ENCODE measurements at places on chromosomes 4 and X.

DNA sequence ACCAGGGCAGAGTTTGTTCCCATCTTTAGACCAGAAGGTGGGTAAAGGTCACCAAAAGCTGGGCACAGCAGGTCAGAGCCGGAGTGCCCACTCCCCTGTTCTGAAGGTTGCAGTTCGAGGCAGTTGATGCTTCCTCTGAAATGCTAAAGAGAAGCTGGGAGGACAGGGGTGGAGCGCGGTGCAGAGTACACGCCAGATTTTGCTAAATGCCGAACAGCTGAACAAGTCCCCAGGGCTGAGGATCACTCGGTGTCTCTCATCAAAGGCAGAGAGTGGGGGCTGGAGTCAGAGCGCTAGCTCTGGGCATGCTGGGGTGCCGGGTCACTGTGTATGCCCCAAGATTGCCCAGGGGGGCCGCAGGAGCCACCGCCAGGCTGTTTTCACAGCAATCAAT lies 197.0 kb downstream of the BCOR start:
- peak; percentile 60 for DNase-seq

GRCh38 chr4:10611673-10612072 lies 72.9 kb downstream of the CLNK start:
- DNase-seq, result no peak

- DNase-seq, result no peak
These were observed 48.1 kb downstream of the RAB40AL start for GRCh38 chrX:102985192-102985591.

DNA sequence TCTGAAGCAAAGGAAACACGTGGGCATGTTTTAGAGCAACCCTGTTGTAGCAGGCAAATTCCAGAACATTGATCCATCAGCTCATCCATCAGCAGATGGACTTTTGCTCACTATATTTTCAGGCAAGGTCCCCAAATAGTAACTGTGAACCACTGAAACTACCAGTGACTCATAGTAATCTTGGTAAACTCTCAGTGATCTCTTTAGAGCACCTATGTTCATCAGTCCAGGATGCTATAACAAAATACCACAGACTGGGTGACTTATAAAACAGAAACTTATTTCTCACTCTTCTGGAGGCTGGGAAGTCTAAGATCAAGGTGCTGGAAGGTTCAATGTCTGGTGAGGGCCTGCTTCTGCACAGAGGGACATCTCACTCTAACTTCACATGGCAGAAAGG lies 28.9 kb upstream of the BTC start:
- no peak for DNase-seq

DNA sequence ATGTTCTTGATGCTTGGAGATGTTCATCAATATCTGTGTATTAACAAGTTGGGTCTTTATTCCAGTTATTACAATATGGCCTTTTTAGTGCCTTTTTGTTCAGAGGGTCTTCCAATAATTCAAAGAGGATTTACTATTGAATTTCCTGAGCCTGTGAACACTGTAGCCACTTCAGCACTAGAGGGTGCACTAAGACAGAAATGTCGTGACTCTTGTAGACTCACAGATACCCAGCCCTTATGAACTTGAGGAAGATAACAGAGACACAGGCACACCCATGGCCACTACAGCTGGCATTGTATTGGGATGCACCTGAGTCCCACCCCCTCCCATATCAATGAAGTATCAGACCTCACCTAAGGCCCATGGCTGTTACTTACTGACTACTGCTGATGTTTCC lies 54.4 kb upstream of the ACTRT1 start:
- DNase-seq, result peak; percentile 1

DNA sequence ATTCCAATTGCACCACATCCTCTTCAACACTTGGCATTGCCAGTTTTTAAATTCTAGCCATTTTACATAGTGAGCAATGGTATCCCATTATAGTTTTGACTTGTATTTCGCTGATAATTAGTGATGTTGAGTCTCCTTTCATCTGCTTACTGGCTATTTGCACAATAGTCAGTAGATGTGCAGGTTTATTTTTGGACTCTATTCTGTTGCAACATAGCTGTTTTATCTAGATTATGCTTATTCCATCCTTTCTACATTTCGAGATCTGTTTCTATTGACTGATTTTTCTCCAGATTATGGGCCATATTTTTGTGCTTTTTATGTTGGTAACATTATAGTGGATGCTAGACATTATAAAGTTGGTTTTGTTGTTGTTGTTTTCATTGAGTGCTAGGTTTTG lies 106.1 kb downstream of the WWC2 start:
- no peak for DNase-seq

DNA sequence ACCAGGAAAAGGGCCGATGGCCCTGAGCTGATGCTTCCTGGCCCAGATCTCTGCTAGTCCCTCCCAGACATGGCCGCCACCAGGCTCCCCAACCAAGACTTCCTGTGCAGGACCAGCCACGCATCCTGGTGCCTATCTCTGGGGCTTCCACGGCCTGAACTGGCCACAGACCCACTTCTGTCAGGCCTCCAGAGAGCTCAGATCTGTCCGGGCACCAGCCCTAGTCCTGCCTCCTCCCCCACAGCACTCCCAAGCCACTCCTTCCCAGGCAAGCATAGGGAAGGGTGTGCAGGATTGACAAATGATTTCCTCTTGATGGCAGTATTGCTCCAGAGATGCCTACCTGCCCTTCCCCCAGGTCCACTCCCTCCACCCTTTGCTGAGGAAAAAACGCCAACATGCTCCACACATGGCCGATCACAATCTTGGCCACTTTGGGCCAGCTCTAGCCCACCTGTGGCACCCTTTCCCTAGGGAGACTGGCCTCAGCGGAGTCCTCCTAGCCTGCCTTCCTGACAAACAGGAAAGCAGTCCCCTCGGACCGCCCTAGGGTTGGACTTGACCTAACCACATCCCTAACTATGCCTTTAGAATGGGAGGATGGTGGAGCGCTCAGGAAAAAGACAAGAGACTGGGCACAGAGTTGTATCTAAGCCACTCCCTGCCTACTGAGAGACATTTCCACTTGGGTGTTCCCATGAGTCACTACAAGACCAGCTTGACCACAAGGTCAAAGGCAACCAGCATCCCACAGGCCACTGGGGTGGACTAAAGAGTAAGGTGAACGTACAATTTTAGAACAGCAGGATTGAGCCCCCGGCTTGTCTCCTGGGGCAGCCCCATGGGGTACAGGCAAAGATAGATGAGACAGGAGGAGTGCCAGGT lies 277.5 kb upstream of the AGTR2 start:
- DNase-seq, result peak; percentile 32

DNA sequence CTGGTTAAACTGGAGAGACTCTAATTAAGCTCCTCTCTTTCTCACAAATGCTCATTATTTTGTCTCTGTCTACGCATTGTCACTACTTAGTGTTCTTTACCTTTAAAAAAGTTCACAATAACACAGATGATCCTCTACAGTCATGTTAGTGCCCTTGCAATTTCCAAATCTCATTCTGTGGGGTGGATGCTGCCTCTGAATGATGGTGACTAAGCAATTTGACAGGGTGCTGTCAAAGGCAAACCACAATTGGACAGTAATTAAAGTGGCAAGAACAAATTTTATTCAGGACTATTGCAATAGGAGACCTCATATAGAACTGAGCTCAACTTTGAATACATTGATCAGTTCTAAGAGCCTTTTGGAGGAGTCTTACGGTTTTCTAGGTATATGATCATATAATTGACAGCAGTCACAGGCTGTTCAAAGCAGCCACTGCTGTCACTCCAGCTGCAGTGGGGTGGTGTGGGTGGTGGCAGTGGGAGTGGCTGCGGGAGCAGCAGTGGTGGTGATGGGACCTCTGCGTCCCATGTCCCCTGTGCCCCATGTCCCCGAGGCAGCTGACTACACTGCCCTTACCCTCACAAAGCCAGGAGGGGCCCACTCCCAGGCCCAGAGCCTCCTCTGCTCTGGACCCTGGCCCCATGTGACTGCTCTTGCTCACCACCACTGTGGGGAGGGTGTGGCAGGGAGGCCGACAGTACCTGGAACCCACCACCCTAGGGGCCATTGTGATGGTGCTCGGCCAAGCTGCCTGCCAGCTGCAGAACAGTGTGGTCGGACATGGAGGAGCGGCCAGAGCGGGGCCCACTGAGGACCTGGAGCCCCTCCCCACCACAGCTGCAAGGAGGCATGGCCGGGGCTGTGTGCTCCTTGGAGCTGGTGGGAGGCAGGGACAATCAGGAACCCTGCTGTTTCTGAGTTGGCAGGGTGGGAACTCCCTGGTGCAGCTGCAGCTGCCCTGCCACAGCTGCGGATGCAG lies 30.4 kb upstream of the PAGE1 start:
- no peak for DNase-seq

GRCh38 chr4:153426207-153426885 lies 39.8 kb upstream of the TMEM131L start:
- DNase-seq, result no peak

- no peak for DNase-seq
These were observed 736 bp downstream of the IDS start for GRCh38 chrX:149504226-149504914.

- DNase-seq, result no peak
These were observed 26.7 kb upstream of the CRMP1 start for GRCh38 chr4:5919571-5919970.

- DNase-seq, result no peak
These were observed 8.8 kb downstream of the TMEM255A start for GRCh38 chrX:120302434-120302833.

DNA sequence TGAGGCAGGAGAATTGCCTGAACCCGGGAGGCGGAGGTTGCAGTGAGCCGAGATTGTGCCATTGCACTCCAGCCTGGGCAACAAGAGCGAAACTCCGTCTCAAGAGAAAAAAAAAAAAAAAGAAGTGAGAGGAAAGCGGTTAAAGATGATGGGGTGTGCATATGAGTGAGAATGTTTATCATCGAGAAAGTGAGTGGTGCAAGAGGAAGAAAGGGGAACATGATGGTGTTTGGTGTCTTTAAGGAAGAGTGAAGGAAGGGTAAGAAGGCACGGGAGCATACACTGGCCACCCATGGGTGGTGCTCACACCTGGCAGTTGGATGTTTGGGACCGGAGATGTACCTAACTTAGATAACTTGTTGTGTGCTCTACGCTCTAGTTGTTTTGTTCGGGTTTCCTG lies 62.2 kb downstream of the STOX2 start:
- DNase-seq, result no peak

DNA sequence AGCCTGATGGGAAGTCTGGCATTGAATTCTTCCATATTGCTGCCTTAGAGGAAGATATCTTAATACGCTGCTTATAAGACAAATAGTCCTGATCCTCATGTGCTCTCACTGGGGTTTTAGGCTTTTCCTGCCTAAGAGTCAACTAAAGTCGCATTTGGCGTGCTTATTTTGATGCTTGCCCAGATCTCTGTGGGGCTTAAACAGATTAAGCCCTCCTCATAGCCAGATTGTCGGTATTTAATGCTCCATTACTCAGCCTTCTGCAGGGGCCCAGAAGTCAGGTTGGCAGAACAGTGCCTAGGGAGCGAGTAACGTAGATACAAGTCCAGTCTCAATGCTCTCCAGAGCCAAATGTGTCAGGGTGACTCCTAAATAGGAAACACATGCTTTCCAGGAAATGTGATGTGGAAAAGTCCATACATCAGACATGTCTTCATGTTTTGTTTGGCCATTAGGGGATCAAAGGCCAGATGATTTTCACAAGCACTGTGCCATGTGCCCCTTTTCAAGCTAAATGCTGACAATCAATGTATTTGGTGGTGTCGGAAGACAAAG lies 262.8 kb downstream of the PRDM5 start:
- DNase-seq, result no peak

DNA sequence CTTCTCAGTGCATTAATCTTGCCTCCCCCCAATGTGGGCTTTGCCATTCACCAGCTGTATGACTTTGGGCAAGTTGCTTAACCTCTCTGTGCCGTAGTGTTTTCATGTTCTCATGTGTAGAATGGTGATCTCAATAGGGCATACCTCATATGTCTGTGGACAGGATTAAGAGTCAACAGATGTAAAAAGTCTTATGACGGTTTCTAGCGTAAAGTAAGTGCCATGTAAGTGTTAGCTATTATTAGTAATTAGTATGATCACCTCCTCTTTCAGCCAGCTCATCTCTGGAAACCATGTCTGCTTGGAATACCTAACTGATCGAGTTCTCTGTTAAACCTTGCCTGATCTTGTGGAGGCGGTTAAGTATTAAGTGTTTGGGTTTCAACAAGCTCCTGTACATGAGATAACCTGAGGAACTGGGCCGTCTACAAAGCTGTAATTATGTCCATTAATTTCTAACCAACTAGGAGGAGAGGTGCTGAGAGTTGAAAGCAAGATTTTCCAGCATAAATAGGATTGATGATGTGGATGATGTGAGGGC lies 66.3 kb downstream of the TSC22D3 start:
- DNase-seq, result no peak

DNA sequence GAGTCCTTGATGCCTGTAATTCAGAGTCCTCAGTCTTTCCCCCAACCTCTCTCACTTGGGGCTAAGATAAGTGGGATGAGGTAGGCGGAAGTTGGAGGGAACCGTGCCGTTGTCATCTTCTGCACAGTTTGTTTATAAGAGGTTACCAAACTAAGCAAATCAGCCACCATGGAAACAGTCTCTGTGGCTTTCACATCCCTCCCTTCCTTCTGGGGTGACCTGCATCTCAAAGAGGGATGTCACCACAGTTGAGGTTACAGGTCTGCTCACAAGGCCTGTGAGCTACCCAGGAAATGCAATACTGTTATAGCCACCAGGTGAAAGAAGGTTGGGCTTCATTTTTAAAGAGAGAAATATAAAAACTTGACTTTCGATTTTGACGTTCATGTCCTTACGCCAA lies 26.3 kb downstream of the RTL5 start:
- DNase-seq, result no peak

DNA sequence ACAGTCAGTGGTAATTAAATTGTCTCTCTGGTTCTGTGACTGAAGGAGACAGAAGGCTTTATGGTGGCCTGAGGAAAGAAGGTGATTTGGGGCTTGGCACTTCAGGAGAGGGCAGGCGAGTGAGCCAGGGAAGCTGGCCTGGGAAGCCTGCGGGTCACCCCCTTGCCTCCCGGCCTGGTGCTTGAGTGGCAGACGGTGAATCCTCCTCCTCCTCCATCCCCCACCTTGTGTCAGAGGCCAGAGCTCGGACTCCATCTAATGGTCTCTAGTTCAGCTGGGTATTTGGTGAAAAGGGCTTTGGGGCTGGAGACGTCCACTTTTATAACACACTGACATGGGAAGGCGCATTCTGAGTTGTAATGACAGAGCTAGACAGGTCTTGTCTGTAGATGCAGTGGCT lies 8.7 kb downstream of the TMEM187 start:
- DNase-seq, result no peak

- peak; percentile 3 for DNase-seq
These were observed 892.6 kb upstream of the FRG1 start for GRCh38 chr4:189048119-189048518.

- no peak for DNase-seq
These were observed 35.4 kb upstream of the TMEM184C start for GRCh38 chr4:147581606-147582350.
